GM23338 (cell line): ENCODE measurements at places on chromosomes 5 and 9. TPM values are rescaled to one million over a fixed set of nuclear protein-coding genes. Genes with fewer than 3 reads are reported as not detected.

Gene MTRR
- 39.7 and 55.9 TPM in 2 replicates for total RNA-seq

GRCh38 chr5:145506185-145506850 lies 328.8 kb downstream of the PRELID2 start:
- no peak for DNase-seq

Gene ZCCHC7
- 26.7 and 29.8 TPM in 2 replicates for total RNA-seq

Gene PTCH1
- total RNA-seq: 34.1 and 36.9 TPM in 2 replicates

GRCh38 chr5:2163940-2164490 lies 281.3 kb upstream of the IRX4 start:
- DNase-seq: peak; percentile 44

Gene FRMPD1
- 0.12 and 0.63 TPM in 2 replicates for total RNA-seq

- peak; percentile 35 for DNase-seq
Observed at GRCh38 chr9:119101048-119101447, 268.2 kb downstream of the BRINP1 start.

Gene ALDH1A1
- 2.7 and 3.4 TPM in 2 replicates for total RNA-seq

DNA sequence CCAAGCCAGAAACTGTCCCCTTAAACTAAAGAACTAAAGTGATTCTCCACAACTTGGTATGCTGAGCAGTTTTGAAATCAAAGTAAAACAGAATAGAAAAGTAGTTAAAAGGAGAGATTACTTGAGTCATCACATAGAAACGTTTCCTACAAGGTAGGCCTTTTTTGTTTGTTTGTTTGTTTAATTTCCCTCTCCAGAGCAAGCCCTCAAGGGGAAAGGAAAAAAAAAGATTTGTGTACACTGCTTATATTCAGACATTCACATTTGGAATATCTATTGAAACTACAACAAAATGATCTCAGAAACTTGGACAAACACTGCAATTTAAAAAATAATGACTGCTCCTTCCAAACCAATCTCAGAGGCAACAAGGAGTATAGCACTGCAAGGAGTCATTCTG lies 304.7 kb upstream of the NREP start:
- no peak for DNase-seq

GRCh38 chr9:87503927-87504326 lies 6.3 kb downstream of the DAPK1 start:
- DNase-seq: no peak

Gene STC2
- 132 and 160 TPM in 2 replicates for total RNA-seq

DNA sequence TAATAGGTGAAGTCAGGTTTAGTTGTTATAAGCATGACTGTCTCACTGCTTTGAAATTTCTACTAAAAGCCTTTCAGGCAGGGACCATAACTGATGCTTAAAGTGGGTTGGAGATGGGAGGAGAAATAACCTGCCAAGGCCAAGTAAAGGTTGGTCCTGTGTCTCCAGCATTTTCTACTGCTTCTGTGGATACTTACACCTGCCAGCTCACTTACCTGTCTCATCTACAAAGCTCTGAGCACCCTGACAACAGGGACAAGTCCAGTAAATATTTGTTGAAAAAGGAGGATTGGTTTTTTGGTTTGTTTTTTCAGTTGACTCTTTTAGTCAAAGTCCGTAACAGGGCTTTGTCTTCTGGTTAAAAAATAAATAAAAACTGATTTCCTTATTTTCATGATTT lies 38.6 kb downstream of the GRAMD2B start:
- DNase-seq: no peak

Gene PPP6C
- total RNA-seq: 46.4 and 55.0 TPM in 2 replicates

- peak; percentile 65 for DNase-seq
Observed at GRCh38 chr5:159971931-159972461, 36.9 kb upstream of the TTC1 start.

DNA sequence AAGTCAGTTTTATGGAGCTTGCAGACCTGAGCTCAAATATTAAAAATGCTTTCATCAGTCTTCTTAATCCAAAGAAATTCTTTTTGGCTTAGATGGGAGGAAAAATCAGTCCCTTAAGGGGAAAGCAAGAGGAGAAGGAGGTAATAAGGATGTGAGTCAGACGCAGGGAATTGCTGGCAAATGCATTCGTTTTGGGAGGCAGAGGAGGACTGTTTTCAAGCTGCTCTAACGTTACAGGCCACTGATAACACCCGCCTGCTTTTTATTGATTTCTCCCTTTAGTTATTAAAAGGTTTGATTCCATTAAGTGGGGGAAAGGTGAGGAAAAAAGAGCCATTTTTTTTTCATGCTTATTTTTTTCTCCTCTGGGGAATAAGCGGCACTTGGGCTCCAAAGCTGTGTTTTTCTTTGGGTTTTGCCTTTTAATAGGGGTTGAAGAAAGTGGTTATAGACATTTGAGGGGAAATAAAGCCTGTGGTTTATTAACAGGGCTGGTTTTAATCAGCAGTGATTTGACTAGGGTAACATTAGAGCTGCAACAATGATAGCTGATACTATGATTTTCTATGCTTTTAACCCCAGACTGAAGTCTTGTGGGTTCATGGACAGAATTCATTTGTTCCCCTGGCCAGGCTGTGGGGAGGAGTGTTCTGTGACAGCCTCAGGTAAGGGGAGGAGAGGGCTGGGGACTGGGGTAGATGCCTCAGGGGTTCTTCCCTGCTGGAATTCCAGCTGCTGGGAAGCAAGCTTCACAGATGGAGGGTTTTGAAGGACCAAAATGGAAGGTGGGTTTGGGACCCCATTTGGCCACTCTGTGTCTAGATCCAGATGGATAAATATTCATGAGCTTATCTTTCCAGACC lies 225.2 kb downstream of the GAS1 start:
- DNase-seq: no peak

Gene INPP5E
- total RNA-seq: 10.9 and 13.4 TPM in 2 replicates

GRCh38 chr5:407801-408268 lies 35.1 kb upstream of the EXOC3 start:
- DNase-seq: no peak

DNA sequence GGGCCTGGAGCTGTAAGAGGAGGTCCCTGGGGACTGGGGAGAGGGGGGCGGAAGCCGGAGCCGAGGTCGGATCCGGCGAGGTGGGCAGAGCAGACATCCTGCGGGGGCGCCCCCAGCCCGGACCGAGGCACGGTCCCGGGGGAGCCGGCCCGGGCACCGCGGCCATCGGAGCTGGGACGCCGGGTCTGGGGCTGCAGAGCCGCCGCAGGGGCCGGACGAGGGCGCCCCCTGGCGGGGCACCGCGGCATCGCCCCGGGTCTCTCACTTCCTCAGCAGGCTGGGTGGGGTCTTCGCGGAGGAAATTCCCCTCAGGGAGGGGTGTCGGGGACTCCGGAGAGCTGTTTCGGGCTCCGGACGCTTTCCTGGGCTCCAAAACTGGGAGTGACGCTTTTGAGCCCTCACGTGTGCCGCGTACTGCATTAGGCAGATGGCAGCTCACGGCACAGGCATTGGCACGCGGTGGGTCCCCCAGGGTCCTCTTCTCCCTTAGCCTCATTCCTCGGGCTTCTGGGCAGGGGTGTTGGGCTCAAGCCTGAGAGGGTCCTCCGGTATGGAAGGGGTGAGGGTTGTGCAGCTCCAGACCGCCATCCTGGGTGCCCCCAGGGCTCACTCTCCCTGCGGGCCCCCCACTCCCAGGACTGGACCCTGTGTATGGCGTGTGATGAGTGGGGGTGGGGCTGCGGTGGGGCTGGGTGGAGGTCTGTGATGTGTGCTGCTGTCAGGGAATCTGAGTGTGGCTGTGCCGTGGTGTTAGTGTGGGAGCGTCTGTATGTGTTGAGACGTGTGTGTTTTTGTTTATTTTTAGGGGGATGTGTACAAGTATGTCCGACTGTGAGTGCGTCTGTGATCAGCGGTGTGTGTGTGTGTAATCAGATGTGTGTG lies 29.6 kb downstream of the LHX2 start:
- peak; percentile 63 for DNase-seq

GRCh38 chr5:100760688-100761087 lies 142.4 kb downstream of the ST8SIA4 start:
- DNase-seq: no peak

DNA sequence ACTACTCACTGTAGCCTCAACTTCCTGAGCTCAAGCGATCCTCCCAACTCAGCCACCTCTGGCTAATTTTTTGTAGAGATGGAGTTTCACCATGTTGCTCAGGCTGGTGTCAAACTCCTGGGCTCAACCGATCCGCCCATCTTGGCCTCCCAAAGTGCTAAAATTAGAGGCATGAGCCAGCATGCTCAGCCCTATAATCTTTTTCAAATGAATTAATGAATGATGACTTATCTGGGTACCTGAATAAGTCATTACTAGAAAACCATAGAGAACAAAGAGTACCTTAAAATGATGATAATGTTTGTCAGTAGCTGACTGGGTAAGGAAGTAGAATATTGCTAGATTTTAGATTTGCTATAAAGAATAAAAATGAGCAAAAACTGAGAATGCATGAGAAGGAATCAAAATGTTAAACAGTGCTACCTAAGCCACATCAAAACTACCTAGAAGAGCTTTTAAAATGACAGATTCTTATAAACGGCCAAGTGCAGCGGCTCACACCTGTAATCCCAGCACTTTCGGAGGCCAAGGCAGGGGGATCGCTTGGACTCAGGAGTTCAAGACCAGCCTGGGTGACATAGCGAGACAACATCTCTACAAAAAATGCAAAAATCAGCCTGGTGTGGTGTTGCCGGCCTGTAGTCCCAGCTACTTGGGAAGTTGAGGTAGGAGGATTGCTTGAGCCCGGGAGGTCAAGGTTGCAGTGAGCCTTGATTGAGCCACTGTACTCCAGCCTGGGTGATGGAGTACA lies 13.6 kb downstream of the FNBP1 start:
- no peak for DNase-seq

Gene OR1J2
- total RNA-seq: not detected in 2 replicates

Gene NEUROG1
- not detected in 2 replicates for total RNA-seq

Gene ERCC8
- 40.0 and 53.9 TPM in 2 replicates for total RNA-seq

GRCh38 chr5:133460172-133460758 lies 152.1 kb downstream of the FSTL4 start:
- peak; percentile 77 for DNase-seq

GRCh38 chr5:9559965-9560364 lies 14.1 kb upstream of the SEMA5A start:
- DNase-seq: no peak

DNA sequence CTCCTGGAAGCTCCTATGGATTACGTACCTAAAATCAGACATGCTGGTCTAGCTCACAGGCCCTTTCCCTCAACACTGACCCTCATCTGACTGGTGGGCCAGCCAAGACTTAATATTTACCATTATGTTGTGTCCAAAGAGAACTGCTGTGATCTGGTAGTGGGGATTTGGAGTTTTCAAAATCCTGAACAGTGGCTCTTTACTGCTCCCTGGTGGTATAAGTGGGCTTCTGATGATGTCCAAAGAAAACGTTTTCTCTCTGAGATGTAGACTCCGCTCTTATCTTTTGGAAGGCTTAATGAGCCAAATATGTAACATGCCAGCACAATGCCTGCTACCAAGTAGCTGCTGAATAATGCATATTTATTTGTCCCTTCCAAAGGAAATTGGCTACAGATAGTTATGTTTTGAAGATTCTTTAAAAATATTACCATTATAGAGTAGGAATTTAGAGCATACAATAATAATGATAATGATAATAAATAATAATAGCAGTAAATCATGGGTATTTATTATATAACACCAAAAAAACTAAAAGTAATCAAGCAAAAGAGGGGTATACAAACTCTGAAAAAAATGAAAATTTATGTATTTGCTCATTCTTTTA lies 406.6 kb upstream of the TNC start:
- DNase-seq: peak; percentile 81

DNA sequence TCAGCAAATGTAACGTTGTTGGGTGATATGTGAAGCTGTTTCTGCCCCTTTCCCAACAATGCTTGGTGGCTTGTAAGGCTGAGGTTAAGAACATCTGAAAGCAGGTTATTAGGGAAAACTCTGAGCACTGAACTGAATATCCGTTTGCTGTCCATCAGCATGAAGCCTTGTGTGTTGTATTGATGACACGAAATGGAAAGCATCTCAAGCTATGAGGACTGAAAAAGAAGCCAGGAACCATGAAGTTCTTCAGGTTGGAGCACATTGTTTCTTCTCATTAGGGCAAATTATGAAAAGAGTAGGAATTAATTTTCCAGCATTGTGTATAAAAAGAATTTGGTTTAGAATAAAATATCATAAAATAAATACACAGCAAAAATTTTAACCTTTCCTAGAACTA lies 106.8 kb downstream of the IZUMO3 start:
- DNase-seq: no peak

DNA sequence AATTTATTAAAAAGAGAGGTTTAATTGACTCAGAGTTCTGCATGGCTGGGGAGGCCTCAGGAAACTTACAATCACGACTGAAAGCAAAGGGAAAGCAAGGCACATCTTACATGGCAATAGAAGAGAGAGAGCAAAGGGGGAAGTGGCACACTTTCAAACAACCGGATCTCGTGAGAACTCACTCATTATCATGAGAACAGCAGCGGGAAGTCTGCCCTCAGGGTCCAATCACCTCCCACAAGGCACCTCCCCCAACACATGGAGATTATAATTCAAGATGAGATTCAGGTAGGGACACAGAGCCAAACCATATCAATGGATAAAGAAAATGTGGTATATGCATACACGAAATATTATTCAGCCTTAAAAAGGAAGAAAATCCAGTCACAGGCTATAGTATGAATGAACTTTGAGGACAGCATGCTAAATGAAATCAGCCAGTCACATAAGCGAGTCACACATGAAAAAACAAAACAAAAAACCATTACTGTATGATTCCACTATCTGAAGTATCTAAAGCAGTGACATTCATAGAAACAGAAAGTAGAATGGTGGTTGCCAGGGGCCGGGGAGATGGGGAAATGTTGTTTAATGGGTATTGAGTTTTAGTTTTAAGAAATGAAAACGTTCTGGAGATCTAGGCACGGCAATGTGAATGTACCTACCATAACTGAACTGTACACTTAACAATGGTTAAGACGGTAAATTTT lies 83.4 kb upstream of the PCA3 start:
- DNase-seq: no peak

DNA sequence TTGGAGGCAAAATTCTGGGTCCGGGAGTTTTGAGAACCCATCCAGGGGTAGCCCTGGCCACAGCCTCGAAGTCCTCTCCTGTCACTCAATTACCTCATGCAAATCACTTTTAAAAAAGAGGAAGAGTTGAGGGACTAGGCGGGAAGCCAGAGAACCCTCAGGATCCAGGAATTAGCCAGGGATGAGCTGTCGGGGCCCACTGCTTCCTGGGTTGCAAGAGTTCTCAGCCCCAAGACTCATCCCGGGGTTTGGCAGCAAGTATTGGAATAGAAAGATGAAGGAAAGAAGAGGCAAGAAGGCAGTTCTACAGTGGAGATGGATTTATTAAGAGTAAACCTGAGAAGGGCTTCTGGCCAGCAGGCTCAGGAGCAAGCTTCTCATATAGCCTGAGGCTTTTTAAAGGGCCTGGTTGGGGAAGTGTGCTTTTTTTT lies 25.6 kb downstream of the C9orf50 start:
- no peak for DNase-seq

GRCh38 chr9:116156621-116157314 lies 3.2 kb downstream of the PAPPA start:
- peak; percentile 74 for DNase-seq
